Right ventricle myocardium superior (tissue), 1 donor: ENCODE measurements at places on chromosomes 11 and 22. TPM values are rescaled to one million over a fixed set of nuclear protein-coding genes. Genes with fewer than 3 reads are reported as not detected.

Gene CLDN5
- total RNA-seq: 23.9 TPM

Gene ARL14EP
- 35.5 TPM for total RNA-seq

Gene PRSS23
- total RNA-seq: 4.1 TPM

Gene TMEM151A
- total RNA-seq: not detected

Gene SAA2
- 1.3 TPM for total RNA-seq

Gene DYNC2H1
- 2.9 TPM for total RNA-seq

DNA sequence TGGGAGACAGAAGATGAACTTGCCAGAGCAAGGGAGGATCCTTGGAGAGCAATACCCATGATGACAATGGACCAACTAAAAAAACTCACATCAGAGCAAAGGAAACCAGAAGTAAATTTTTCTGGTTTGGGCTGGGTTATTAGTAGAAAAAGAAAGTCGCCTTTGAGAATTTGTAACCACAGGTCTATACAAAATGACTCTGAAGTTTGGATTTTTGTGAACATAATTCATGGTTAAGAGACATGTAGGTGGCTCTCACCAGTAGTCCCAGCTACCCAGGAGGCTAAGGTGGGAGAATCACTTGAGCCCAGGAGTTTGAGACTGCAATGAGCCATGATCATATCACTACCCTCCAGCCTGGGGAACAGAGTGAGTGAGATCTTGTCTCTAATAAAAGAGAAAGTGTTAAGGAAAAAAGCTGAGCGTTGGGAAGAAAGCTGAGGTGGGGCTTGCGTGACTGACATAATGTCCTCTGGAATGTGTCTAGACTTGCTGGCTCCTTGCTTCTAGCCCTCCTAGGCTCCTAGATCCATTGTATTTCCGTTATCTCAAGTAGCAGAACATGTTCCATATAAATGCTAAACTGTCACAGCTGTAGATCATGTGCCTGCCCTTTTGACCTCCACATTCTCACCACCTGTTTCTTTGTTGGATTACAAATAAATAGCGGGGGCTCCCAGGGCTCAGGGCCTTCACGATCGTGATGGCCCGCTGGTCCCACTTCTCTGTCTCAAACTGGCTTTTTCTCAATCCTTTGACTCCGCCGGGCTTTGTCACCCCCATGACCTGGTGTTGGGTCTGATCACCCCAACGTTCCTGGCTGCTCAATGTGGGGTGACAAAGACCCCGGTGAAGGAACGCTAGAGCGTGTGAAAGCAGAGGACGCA lies 56.2 kb upstream of the SC5D start:
- DNase-seq: no peak

DNA sequence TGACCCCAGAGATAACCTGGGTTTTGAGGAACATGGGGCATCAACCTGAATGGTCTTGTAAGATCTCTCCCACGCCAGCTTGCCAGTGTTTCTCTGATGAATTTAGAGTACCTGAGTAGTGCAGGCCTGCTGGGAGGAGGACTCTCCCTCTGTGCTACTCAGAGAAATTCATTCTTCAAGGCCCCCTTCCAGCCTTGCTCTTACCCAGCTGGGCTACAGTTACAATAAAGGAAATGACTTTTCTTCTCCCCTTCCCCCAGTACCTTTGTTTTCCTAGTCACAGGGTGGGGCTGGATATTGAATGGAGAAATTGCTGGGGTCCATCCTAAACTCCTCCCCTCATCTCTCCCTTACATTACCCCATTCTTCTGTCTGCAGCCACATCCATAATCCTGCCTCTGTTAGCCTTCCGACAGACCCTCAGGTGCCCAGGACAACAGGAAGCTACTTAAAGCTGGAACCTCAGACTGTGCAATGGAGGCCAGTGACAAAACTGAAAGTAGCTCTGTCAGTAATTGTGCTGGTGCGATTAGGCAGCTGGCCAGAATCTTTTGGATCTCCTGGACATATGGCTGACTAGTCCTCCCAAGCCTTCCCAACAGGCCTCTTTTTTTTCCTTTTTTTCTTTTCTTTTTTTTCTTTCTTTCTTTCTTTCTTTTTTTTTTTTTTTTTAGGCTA lies 17.4 kb downstream of the LIMK2 start:
- DNase-seq: no peak

DNA sequence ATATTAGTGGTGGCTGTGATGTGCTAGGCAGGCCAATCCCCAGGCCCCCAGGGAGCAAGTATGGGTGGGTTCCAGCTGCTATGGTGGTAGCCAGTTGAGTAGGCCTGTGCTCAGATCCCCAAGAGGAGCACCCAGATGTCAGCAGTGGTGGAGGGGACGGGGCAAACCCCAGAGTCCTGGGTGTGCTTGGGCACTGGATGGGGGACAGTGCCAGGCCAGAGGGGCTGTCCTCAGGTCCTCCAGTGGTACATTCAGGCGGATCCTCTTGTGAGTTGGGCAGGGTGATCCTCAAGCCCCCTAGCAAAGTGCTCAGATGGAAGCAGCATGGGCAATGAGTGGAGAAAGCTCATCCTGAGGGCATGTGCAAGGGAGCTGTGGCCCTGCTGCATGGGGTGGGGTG lies 26.0 kb downstream of the CFAP300 start:
- DNase-seq: no peak

DNA sequence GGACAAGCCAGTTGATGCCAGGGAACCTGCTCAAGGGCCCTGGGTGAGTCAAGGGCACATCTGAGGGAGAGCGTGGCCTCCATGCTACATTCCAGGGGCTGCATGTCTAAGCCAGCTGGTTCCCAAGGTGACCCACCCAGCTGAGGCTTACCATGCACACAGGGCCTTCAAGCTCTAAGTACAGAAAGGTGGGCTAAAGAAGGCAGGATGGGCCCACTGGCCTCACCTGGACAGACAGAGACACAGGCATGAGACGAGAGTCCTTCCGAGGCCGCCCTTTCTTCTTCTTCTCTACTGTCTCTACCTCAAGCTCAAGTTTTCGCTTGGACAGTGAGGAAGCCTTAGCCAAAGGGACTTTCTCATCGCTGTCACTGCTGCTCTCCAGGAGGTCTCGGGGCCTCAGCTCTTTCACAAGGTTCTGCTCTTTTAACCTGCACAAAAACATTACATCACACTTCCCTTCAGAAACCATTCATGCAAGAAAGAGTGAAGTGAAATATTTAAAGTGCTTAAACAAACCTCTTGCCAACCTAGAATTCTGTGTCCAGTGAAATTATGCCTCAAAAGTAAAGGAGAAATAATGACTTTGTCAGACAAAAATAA lies 69.9 kb downstream of the HIRA start:
- no peak for DNase-seq

- no peak for DNase-seq
Observed at GRCh38 chr11:95548416-95548815, 241.2 kb downstream of the FAM76B start.

DNA sequence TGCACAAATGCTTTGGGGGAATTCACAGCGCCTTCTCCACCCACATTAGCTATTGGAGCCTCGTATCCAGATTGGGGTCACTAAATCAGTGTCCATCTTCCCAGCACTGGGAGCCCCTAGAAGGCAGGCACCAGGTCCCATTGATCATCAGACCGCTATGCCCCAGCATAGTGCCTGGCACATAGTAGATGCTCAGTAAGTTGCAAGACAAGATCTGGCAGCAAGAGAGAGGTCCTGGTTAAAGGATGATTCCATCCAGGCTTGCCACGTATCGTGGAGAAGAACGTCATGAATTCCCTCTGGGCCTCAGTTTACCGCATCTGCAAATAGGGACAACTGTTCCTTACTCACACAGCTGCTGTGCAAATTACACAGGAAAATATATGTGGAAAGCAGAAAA lies 1.7 kb downstream of the TMEM184B start:
- no peak for DNase-seq

- no peak for DNase-seq
Observed at GRCh38 chr11:62816557-62816956, 11.3 kb upstream of the NXF1 start.

DNA sequence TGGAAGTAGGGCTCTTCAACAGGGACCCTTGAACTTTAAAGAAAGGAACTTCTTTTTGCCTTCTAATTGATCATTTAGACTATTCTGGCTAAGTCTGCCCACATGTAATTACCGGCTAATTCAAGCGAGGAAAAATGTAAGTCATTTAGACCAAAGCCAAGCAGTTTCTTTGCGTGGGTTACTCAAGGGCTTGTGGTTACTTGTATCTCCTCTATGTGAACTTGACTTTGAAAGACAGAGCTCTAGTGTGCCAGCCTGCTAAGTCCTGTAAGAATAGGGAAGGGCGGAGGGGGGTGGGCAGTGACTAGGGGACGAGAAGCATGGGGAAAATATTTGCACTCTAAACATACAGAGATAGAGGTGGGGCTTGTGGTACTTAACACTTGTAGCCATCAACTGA lies 145.2 kb upstream of the TEAD1 start:
- no peak for DNase-seq

GRCh38 chr11:112579282-112579681 lies 318.6 kb upstream of the PLET1 start:
- no peak for DNase-seq

DNA sequence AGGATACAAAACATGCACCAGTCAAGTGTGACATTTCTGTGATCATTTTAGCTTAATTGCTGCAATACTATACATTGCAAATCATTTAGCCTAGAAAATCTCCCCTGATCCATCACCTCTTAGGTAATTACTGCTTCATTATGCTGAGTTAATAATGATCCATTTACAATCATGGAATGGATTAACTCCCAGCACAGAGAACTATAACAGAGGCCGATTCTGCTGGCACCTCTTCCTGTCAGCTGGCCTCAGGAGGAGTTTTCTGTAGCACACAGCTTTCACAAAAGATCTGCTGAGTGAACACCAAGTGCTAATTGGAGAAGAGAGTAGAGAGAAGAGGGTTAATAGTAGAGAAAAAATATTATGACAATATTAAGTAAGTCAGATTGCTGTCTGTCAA lies 591.8 kb upstream of the KIRREL3 start:
- DNase-seq: no peak

DNA sequence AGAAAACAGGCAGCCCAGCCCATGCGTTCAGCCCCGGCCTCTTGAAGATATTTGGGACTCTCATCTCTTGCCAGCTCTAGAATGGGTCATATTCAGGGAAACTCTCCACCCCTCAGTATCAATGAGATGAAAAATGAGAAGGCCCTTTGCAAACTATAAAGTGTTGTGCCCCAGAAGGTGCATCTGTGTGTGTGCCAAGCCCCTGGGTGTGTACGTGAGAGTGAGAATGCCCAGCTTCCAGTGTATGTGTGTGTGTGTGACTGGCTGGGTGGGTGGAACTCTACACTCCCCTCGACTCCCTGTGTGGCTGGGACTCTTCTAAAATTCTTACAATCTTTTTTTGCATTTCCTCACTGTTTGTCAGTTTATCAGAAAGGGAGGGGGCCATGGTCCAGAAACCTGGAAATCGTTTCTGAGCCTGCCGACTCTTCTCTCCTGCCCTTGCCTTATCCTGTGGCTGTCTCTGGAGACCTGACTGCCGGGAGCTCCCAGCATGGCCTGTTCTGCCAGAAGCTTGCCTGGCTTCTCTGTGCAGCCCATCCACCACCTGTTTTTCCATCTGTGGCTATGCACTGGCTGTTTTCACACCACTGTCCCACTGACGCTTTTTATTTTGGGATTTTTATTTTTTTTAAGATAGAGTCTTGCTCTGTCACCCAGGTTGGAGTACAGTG lies 1.2 kb downstream of the P2RY6 start:
- no peak for DNase-seq
